ENCODE measurements at places on chromosomes 12 and 14.

DNA sequence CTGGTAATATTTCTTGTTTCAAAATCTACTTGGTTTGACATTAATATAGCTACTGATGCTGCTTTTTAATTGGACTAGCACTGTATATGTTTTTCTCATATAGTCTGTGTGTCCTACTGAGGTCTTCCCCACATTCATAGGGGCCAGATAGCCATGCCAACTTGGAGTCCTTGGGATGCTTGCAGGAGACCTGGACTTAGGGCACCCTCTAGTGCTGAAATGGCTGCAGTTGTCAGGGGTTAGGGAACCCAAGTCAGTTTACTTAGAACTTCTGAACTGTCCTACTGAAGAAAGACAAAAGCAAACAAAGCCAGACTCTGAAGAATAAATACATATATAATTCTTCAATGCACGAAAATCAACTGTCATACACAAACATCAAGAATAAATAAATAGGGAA lies 279.9 kb upstream of the SYT1 start:
- DNase-seq = no peak

GRCh38 chr12:131056626-131057025 lies 102.9 kb downstream of the ADGRD1 start:
- DNase-seq = no peak

DNA sequence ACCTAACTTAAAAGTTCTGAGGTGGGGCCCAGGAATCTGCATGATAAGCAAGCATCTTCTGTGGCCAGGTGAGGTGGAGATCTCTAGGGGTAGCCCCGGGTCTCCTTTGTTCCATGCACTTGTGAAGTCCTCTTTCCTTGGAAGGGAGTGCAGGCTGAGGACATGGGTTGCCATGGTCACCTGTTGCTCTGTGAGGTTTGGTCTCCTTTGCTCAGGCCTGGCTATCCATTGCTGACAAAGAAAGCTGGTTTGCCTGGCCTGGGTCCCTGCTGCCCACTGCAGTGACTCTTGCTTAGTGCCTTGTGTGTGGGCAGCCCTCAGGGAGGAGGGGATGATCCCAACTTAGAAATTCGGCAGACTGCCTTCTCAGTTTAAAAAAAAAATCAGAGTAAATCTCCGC lies 11.1 kb downstream of the NRXN3 start:
- DNase-seq = no peak

GRCh38 chr14:95138876-95139275 lies 18.5 kb downstream of the DICER1 start:
- DNase-seq = no peak

DNA sequence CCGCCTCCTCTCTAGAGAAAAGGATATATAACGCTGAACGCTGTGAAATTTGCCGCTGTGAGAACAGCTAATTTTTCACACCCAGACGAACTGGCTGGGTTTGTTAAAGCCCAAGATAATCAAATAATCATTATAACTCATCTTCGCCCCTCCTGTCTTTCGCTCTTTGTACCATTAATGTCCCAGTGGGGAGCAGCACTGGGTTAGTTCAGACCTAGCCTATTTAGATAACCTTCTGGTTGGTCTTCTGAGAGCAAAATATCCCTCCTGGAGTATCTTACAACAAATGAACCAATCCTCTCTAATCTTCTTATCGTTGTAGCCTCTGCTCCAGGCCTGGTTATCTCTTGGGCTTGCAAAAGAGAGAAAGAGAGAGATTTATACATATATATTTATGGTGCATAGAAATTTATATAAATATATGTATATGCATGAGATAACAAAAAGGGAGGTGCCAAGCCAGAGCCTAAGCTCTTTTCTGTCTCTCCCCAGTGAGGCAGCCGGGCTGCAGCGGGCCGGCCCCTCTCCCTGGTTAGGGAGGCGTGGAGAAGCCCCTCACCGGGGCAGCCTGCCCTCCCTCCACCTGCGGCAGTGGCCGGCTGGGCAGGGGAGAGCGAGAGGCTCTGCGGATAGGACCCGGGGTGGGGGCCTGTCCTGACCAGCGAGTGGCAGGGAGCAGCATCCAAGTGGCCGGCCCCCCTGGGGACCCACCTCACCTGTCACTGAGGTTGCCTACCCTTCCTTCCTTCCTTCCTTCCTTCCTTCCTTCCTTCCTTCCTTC lies 202.0 kb upstream of the LHX5 start:
- no peak for DNase-seq

- no peak for DNase-seq
Observed at GRCh38 chr12:116537101-116537904, 21.9 kb upstream of the MAP1LC3B2 start.

- DNase-seq = no peak
Observed at GRCh38 chr14:69153152-69153872, 393 bp upstream of the DCAF5 start.

- no peak for DNase-seq
Observed at GRCh38 chr12:128806573-128806972, 17.2 kb downstream of the SLC15A4 start.

DNA sequence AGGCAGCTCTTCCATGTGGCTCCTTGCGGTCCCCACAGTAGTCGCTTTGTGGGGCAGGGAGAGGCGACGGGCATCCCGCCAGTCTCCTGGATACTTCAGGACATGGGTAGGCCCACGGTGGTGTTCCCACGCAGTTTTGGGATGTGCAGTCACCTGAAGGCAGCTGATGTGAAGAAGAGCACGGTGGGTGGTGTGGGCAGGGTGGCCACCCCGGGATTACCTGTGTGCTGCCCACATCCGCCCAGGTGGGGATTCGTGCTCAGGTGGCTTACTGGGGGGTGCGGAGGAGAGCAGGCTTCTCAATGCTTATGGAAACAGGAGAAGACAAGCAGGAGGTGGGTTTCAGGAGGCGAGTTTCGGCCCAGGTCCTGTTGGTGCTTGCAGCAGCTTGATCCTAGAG lies 28.4 kb upstream of the TDRD9 start:
- no peak for DNase-seq

GRCh38 chr14:94320243-94320642 lies 2.9 kb downstream of the SERPINA6 start:
- DNase-seq = no peak

DNA sequence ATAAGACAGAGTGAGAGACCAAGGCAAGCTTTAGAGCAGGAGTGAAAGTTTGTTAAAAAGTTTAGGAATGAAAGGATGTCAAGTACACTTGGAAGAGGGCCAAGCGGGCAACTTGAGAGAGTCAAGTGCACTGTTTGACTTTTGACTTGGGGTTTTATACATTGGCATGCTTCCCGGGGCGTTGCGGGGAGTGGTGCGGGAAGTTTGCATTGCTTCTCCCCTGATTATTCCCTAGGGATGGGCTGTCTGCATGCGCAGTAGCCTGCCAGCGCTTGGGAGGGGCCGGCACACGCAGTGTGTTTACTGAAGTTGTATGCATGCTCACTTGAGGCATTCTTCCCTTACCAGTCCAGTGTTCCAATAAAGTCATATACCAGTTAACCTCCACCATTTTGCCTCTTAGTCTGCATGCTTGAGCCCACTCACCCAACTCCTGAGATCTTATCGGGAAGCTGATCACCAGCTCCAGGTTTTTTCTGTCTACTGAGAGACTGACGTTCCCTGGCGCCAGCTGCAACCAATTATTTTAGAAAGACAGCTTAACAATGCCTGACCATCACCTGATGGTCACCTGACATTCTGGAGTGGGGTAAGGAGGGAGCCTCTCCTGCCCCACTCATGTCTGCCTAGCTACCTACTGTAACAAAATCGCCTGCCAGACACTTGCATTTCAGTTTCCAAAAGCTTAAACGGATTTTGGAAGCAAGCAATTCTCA lies 53.2 kb downstream of the DACT1 start:
- DNase-seq = no peak

DNA sequence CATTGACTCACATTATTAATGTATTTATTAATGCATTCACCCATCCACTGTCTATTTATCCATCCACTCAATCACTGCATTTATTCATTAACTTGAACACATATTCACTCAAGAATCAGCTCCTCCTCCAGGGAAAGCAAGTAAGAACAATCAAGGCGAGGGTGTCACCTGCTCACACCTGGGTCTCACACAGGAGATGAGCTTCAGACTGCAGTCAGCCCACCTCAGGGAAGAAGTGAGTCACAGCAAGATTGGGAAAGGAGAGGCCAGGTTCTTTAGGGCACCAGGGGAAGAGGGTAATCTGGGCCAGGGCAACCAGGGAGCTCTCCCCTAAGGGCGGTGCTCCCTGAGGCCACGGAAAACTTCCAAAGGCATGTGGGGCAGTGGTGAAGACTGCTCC lies 367.3 kb downstream of the BCL11B start:
- DNase-seq = no peak

DNA sequence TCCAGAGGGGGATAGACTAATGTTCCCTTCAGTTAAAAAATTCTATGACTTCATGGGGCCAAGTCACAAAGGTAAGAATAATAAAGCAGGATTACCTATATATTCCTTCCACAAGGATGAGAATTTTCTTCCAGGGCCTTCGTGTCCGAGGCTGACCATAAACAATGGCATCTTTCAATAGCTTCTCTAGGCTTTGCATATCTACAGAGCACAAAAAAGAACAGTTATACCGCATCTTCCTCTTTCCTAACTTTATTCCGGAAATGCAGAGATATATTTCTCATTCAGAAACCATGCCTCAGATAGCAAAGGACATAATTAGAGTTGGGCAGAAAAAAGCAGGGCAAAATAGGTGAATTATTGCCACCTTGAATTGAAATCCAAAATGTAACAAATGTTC lies 58.3 kb upstream of the ISM2 start:
- DNase-seq = no peak

DNA sequence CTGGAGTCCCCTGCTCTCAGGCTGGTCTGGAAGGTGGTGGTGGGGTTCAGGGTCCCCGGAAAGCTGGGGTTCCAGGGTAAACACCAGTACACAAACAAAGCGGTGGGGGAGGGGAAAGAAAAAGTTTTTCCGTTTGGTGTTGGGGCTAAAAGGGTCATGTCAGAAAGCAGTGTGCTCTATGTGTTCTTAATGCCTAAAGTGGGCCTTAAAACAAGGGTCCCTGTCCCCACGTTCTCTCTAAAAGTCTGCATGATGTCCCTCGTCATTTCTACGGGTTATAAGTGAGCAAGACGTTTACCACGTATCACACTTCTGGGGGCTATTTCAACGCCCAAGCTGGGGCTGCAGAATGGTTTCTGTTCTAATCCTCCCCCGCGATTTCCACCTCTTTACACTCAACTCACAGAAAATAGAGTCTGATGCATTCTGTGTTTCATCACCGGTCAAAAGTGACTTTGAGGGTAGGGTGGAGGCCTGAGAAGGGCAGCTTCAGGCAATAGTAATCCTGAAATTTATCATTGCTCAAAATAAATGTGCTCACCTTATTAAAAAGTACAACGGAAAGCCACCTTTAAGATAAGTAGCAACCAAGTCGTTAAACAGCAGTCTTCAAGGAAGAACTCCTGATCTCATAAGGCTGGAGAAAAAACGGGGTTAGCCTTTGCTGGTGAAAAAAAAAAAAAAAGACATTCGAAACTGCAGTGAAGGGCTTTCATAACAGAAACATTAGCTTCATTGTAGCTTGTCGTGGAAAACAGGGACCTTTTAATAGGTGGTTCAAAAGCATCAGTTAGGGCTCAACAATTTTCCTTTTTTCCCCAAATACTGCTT lies 63.9 kb upstream of the PTGR2 start:
- peak; percentile 61 for DNase-seq

DNA sequence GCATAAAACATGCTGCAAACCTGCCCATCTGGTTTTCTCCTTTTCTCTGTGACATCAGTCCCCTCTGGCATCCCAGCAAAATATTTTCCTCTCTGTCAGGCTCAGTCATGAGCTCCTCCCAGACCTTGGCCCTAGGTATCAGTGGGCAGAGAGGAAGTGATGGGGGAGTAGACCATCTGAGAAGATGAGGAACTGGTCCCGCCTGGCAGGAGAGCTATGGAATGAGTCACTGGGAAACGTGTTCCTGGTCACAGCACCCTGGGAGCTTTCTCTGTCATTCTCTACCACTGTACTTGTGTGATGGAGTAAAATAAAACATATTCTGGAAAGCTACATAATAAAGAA lies 5.0 kb upstream of the SRSF9 start:
- DNase-seq = no peak

DNA sequence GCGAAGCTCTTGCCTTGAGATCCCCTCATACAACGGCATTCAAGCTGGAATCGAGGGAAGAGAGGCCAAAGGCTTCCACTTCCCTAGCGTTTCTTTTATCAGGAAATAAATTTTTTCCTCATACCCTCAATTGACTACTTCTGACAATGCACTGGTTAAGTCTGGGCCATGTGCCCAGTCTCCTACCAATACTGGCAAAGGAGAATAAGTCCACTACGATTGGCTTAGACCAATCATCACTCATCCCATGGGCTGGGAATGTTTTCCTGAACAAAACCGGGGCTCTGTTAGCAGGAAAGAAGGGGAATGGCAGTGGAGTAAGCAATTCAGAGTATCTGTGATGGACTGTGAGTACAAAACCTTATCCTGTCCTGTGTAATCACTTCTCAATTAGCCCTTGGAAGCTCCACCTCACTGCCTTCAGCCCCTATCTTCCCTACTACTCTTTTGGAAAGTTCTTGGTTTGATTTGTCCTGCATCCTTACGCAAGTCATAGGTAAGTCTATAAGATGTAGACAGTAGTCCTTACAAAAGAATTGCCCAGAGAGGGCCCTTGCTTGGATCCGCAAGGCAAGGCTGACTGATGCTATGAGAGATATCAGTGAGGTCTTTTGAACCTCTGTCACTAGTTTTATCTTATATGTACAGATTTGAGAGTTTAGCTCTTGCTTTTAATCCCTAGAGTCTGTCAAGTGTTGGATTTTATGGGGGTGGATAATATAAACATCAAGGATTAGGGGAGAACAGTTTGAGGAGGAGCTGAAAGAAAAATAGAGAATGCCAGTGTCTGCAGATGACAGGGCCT lies 36.3 kb upstream of the CDK17 start:
- no peak for DNase-seq

GRCh38 chr12:46459861-46460545 lies 87.4 kb upstream of the SLC38A2 start:
- no peak for DNase-seq

- DNase-seq = no peak
Observed at GRCh38 chr14:88790501-88791251, 2.1 kb downstream of the EML5 start.

- DNase-seq = no peak
Observed at GRCh38 chr14:23062002-23062401, 4.7 kb upstream of the CDH24 start.

DNA sequence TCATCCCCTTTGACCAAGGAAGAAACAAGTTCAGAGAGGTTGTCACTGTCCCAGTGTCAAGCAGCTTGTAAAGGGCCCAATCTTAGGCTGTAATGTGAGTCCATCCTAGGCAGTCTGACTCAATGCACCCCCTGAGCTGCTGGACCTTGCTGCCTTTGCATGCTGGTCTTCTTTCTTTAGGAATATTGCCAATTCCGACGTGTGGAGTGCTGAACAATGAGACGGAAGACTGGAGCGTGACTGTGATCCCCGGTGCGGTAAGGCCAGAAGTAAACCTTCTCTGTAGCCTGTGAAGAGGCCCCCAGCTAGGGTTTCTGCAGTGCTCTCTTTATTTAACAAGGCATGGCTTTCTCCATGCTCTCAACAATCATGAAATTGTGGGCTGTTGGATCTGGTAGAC lies 963 bp downstream of the TCTN2 start:
- DNase-seq = no peak

All from activated naive CD4-positive, alpha-beta T cell treated with Interleukin-2 at 50 U/mL for 16 hours (primary cell).